CD4-positive, alpha-beta T cell treated with Interleukin-12 subunit alpha and Interleukin-12 subunit beta, for 1 hour (primary cell): ENCODE measurements at places on chromosomes 3 and 15.

DNA sequence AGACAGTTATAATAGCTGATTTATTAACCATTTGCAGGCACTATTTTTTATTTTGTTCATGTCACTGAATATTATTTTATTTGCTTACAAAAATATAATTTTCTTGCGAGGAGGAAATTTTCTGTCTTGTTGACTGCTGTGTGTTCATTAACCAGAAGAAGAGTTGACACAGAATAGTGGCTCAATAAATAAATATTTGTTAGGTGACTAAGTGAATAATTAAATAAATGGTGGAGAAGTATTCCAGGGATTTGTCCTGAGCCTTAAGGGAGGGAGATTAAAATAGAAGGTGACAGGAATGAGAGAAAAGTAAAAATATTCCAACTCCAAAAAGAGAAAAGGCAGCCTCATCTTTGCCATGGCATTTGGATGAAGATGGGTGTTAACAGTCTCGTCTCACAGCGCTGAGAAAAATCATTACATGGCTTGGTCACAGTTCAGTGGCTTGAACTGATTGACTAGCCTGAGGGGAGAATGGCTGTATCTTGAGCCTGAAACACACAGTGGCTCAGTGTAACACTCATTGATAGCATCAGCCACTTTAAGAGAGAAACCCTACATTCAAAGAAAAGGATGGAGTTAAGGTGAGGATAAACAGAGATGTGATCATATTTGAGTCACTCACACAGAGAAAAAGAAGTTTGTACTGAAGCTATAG, 449.9 kb upstream of the NAALADL2 start:
- DNase-seq: no peak

DNA sequence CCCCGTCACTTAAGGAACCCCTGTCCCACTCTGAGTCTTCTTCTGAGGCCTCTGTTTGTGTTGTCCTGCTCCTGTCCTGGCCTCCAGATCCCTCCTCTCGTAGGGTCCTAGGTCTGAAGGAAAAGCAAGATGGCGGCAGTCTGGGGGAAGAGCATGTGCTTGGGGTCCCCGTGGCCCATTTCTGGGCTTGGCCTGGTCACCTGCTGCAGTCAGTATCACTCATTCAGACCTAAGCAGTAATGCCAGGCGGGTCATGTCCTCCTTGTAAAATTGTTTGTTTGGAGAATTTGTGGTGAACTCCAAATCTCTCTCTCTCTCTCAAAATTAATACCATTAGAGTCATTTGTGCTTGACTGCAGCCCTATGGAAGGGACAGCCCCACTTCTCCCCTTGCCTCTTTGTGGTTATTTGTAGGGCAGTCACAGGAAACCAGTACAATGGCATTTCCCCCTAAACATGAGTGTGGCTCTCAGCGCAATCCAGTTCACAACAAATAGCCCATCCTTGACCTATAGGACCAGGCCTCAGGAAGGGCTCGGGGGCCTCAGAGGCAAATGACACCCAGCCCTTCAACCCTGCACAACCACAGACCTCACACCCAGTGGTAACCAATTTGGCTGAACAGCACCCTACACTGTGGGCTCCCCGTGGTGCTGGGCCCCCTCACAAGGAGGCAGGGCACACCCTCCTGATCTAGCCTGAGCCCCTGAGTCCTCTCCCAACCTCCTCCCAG, 173.5 kb downstream of the OR4M2 start:
- peak; percentile 29 for DNase-seq

GRCh38 chr15:101394654-101395053, 94.9 kb downstream of the PCSK6 start:
- no peak for DNase-seq

GRCh38 chr15:95799286-95800200, 531.0 kb upstream of the NR2F2 start:
- no peak for DNase-seq

DNA sequence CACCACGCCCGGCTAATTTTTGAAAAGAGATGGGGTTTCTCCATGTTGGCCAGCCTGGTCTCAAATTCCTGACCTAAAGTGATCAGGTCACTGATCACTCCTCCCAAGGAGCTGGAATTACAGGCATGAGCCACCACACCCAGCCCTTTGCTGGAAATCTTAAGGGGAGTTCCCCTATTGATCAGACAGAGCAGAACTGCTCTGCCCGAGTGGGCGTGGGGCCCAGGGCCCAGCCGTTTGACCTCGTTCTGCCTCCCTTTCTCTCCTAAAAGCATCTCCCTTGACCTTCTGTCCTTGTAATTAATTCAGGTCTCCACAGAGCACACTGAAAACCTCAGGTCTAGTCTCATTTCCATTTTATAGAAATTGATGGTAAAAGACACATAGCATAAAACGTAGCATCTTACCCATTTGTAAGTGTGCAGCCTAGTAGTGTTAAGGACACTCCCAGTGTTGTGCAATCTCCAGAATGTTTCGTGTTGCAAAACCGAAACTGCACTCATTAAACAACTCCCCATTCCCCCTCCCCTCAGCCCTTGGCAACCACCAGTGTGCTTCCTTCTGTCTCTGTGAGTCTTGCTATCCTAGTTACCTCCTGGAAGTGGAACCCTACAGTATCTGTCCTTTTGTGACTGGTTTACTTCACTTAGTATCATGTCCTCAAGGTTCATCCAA, 89.3 kb downstream of the SLCO3A1 start:
- DNase-seq: peak; percentile 62

GRCh38 chr3:96213393-96213792, 601.0 kb upstream of the EPHA6 start:
- no peak for DNase-seq
